ENCODE measurements at places on chromosomes 3 and 15.

GRCh38 chr3:173622166-173622565 lies 224.6 kb downstream of the NLGN1 start:
- no peak for DNase-seq

- no peak for DNase-seq
Measured at GRCh38 chr3:135622656-135623055, 342.9 kb upstream of the PPP2R3A start.

DNA sequence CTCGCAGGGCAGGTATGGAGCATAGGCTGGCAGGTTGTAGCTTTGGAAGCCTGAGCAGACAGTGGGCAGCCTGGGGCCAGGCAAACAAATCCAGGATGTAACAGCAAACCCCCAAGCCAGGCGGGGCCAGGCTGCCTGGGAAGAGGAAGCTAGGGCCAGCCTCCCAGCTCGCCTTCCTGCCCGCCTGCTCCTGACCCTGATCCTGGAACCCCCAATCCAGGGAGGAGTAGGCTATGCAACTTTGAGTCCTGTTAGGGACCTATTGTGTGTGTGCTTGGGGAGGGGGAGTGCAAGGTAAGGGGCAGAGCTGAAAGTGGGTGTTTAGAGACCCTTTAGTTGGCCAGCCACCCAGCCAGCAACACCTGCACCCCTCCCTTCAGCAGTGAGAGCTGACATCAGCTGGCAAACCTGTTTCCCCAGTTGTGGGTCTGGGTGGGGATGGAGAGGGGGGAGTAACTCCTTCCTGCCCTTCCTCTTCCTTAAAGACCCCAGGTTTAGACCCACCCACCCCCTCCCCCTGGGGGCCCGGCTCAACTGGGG lies 2.5 kb downstream of the NBEAL2 start:
- no peak for DNase-seq

DNA sequence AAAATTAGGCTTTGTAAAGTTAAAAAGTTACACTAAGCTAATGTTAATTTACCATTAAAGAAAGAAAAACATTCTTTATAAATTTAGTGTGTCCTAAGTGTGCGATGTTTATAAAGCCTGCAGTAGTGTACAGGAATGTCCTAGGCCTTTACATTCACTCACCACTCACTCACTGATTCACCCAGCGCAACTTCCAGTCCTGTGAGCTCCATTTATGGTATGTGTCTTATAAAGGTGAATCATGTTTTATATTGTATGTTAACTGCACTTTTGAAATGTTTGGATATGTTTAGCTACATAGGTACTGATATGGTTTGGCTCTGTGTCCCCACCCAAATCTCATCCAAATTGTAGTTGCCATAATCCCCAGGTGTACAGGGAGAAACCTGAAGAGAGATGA lies 549.7 kb upstream of the EPHA6 start:
- DNase-seq, result no peak

GRCh38 chr3:159265705-159266104 lies 463.9 kb downstream of the MFSD1 start:
- no peak for DNase-seq

DNA sequence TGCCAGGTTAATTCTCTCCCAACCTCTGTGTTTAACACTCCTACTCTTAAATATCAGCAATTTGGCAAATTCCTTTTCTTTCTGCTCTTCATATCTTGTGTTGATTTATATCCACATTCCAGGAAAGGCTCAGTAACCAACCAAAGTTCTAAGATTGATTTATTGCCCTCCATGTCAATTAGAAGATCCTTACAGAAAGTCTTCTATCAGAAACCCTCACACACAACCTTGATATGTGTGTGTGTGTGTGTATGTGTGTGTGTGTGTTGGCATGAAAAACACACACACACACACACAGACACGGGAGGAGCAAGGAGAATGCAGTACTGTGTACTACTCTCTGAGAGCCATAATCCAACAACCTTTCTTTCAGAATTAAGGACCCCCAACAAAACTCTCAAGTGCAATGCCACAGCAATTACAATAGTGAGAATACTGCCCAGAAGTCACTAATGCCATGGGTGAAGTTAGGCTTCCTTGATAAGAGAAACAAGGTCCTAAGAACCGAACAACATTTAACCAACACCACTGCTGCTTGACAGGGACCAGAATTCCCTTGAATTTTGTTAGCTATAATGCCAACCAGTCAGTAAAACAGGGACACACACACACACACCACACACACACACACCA lies 1.1 kb downstream of the LSAMP start:
- DNase-seq, result no peak

DNA sequence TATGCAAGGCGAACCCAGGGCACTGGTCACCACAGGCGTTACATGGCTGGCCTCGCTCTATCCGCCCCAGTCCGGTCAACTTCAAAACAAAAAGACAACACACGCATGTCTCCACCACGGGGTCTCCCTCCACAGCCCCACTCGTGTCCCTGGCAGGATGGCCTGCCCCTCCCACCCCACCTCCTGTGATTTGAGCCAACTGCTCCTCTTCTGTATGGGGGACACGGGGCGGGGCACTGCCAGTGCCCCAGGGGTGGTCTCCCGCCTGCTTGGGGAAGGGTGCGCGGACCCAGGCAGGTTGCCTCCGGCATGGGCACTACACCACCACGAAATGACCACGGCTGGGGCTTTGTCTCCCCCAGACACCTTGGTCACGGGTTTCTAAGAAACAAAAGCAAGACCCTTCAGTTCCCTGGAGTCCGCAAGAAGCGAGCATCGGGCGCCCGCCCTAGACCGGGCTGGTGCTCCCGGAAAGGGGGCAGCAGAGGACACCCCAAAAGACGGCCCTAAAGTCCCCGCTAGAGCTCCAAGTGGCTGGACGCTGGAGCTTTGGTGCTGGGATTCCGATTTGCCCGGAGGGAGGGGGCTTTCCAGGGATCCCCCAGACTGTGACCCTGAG lies 219.3 kb upstream of the PRICKLE2 start:
- no peak for DNase-seq

DNA sequence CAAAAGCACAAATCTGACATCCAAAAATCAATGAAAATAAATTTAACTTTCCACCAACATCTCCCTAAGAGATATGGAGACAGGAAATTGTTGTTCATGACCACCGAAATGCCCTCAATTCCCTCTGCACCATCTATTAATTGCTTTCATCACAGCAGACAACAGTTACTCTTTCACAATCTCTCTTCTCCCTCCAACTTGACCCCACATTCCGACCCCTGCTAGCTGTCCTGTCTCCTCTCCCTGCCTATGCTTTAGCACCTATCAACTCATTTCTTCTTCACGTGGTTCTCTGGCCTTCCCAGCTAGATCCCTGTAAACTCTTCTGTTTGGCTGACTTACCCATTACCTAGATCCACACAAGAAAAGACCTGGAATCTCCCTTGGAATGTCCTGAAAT lies 173.9 kb upstream of the ADAMTS9 start:
- DNase-seq, result no peak

DNA sequence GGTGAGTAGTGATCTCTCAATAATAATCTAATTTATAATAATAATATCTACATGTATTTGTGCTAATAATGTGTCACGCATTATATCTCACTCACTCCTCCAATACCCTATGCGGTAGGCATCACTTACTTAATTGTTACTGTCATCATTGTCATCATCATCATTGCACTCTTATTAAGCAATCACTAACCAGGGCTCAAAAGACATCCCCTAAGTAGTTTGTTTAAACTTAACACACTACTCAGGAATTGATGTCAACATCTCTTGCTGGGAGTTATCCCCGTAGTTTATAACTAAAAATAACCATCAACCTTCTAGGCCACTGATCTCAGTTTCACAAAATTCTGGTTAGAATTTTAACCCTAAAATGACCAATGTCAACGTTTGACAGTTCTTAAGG lies 56.8 kb upstream of the ICE2 start:
- no peak for DNase-seq

DNA sequence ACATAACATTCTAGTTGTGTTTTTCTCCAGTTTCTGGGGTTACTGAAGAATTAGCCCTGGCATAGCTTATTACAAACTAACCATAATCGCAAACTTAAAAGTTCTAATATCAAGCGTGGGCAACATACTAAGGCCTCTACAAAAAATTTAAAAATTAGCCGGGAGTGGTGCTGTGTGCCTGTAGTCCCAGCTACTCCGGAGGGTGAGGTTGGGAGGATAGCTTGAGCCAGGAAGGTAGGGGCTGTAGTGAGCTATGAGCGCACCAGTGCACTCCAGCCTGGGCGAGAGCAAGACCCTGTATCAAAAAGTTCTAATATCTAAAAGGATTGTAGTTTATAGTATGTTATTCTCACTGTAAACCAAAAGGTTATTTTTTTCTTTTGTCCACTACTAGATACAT lies 1.1 kb downstream of the OIP5 start:
- no peak for DNase-seq

DNA sequence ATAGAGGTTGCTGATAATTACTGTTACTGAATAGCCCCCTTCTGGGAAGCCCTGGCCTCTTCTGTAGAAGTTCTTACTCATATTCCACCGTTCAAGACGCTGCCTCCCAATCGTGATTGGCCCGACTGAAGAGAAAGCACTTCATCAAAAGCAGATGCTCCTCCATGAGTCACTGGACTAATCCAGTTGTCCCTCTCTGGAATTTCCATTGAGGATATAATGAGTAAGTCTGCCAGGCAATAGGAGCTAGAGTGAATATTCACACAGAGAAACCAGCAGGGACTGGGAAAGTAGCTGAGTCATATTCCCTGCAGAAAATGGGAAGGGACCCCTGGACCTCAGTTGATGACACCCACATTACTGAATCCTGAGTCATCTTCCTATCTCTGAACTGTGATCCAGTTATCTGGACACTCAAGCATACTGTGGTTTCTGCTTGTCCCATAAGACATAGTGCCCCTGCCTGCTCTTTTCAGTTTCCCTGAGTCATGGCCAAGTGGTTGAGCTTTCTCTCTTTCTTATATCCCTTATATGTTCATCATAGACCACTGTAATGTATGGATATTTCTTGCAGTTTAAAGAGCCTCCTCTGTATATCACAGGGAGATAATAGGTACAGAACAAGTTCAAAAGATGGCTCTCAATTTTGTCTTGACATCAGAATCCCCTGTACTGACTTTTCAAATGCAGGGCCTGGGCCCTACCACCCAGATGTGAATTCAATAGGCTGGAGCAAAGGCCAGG lies 151.2 kb upstream of the CDIN1 start:
- no peak for DNase-seq

DNA sequence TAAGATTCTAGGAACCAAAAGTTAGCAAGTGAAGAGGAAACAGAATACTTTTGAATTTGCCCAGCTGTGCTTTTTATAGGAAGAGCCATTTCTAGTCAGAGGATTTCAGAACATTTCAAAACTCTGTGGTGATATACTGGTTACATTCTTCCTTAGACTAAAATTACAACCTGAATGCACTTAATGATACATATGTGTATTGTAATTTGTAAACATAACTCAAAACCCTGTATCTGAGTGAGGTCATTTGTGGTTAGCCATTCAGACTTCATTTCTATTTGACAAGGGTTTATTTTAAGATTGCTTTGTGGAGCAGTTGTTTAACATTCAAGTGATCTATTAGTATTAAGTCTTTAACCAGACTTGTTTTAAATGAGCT lies 59.4 kb upstream of the TRIM71 start:
- no peak for DNase-seq

- no peak for DNase-seq
Measured at GRCh38 chr15:34056911-34057310, 17.9 kb upstream of the AVEN start.

- DNase-seq, result no peak
Measured at GRCh38 chr3:154102225-154102624, 19.0 kb upstream of the ARHGEF26 start.

DNA sequence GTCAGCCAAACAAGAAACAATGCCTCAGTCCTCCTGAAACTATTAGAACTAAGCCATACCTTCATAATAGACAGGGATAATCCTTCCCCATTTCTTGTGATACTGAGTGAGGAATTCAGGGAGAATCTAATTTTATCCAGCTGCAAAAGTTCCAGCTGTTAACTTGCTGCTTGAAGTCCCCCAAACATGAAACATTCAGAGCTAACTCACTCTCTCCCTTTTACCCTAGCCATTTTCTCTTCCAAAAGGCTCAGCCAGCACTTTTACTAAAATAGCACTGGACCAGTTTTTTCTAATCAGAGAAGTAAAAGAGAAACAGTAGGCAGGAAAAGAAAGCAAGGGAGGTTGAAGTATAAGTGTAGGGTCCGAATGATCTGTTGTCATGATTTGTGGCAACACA lies 268.1 kb downstream of the TAFA4 start:
- DNase-seq, result no peak

- no peak for DNase-seq
Measured at GRCh38 chr3:15470849-15471248, 43.5 kb downstream of the EAF1 start.

GRCh38 chr3:72299321-72299802 lies 514.4 kb upstream of the PROK2 start:
- peak; percentile 43 for DNase-seq

GRCh38 chr15:65338366-65338765 lies 33.9 kb downstream of the RNU5B-1 start:
- DNase-seq, result no peak

GRCh38 chr15:42035435-42035761 lies 14.6 kb upstream of the PLA2G4E start:
- DNase-seq, result no peak

DNA sequence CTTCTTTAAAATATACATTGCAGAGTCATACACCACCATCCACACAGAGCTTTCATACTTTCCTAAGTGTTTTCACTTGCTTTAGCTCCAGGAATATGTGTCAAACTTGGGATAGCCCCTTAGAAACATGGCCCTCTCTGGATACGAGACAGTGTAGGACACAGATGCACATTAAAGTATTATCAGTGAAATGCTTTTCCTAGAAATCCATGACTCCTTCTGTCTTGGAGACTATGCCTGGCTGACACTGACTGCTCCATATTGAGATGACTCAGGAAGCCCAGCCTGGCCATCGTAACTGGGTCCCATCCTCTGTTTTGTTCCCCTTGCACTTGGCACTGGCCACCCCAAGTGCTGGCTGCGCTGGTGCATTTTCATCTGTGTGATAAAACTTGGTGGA lies 204.8 kb downstream of the PDZRN3 start:
- DNase-seq, result no peak

DNA sequence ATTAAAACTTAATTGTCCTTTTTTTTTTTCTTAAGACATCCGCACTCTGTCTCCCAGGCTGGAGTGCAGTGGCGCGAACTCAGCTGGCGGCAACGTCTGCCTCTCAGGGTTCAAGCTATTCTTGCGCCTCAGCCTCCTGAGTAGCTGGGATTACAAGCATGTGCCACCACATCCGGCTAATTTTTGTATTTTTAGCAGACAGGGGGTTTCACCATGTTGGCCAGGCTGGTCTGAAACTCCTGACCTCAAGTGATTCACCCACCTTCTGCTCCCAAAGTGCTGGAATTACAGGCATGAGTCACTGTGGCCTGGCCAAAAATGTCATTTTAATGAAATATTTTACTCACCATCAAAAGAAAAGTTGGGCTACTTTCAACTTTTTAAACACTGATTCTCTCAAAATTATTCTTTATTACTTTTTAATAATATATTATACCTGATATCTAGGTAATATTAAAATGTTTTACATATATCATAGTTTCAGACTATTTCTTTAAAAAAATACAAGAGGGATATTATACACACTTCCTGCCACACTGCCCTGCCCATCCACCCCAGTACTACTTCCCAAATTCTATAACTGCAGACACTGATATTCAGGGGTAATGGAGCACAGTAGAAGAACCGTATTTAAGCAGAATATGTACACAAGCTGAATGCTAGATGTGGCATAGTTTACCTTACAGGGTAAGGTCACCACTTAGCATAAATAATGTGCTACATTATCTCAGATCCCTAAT lies 723.9 kb upstream of the ZNF385D start:
- no peak for DNase-seq

- no peak for DNase-seq
Measured at GRCh38 chr3:113140876-113141275, 70.5 kb upstream of the BOC start.

All from NCI-H1092 treated with DMSO at 0.1 percent for 48 hours (cell line).